PC-3 (cell line): ENCODE measurements at places on chromosomes 7 and 10. TPM values are rescaled to one million over a fixed set of nuclear protein-coding genes. Genes with fewer than 3 reads are reported as not detected.

- peak overlapping the region; percentile 68 for H3K27ac ChIP-seq
- peaks cover 35% of the 10 kb centered on the region for H3K4me1 ChIP-seq
- H3K36me3 ChIP-seq = no peaks in the 10 kb centered on the region
- DNase-seq = peak; percentile 71
- H3K4me3 ChIP-seq = peak overlapping the region; percentile 73
Observed at GRCh38 chr7:128890306-128891109, 20.0 kb downstream of the KCP start.

PRSS37 gene
- total RNA-seq = not detected in 2 replicates

DNA sequence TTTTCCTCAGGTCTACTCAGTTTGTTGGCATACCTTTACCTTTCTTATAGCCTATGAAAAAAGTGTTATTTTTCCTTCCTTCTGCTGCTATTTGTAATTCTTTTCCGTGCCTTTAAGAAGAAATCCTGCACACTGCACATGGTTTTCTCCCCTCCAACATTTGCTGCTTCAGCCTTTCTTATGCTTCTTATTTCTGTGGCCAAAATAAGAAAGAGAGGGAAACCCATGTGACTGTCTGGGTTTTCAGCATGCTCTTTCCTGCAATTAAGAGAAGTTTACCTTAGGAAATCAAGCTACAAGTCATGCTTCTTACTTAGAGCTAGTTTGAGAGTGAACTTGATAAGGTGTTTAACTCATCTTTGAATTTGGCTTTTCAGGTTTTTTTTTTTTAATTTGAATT lies 11.0 kb downstream of the TBC1D12 start:
- DNase-seq = no peak
- H3K27me3 ChIP-seq = no peaks in the 10 kb centered on the region
- no peaks in the 10 kb centered on the region for H3K36me3 ChIP-seq
- H3K4me1 ChIP-seq = no peaks in the 10 kb centered on the region

GRCh38 chr7:117411539-117411938 lies 15.8 kb downstream of the ASZ1 start:
- DNase-seq = no peak
- no peaks in the 10 kb centered on the region for H3K4me1 ChIP-seq
- H3K27ac ChIP-seq = no peak overlapping the region
- H3K27me3 ChIP-seq = peaks cover 29% of the 10 kb centered on the region
- no peaks in the 10 kb centered on the region for H3K36me3 ChIP-seq

- H3K4me3 ChIP-seq = no peak overlapping the region
- no peaks in the 10 kb centered on the region for H3K27me3 ChIP-seq
- no peak overlapping the region for H3K27ac ChIP-seq
- no peaks in the 10 kb centered on the region for H3K36me3 ChIP-seq
- DNase-seq = no peak
Observed at GRCh38 chr7:94348142-94348541, 46.6 kb upstream of the COL1A2 start.

DNA sequence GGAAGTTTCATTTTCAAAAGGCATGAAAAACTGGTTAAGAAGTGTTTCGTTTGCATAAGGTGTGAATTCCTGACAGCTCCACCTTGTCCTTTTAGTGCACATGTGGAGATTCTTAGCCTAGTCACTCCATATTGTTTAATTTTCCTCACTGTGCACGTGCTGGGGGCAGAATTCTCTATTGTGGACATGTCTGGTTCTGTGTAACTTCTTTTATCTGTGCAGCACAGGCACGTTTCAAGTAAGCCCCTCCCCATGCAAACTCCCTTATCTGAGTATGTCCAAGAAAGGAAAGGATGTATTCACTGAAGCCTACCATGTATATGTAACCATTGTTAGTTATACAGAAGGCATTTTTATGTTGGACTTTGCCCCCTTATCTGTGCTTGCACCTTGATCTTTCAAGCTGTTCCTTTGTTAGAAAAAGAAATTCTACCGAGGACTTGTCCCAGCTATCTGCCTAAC lies 1346.3 kb downstream of the REEP3 start:
- no peak overlapping the region for H3K27ac ChIP-seq
- no peak overlapping the region for H3K4me3 ChIP-seq
- H3K27me3 ChIP-seq = no peaks in the 10 kb centered on the region

DNA sequence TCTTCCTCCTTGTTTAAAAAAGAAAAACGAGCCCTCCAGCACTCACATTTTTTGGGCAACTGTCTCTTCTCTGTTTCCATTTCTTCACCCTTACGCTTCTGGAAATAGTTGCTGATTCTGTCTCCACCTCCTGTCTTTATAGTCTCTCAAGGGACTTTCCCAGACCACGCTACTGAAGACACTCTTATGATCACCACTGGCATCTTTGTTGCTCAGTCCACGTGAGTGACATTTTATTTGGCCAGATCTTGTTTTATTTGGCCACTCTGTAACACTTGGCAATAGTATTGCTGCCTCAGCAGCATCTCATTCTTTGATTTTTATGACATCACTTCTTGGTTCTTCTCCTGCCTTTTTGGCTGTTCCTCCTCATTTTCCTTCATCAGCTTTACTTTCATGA lies 21.6 kb upstream of the NME8 start:
- H3K4me1 ChIP-seq = no peaks in the 10 kb centered on the region
- H3K36me3 ChIP-seq = no peaks in the 10 kb centered on the region
- H3K27me3 ChIP-seq = no peaks in the 10 kb centered on the region
- H3K4me3 ChIP-seq = no peak overlapping the region
- no peak overlapping the region for H3K27ac ChIP-seq
- no peak for DNase-seq
